Stimulated activated CD4-positive, alpha-beta T cell treated with anti-CD3 and anti-CD28 coated beads, Interleukin-4, amount 100 ng/mL, for 1 hour (primary cell): ENCODE measurements at places on chromosomes 12 and 14.

- no peak for DNase-seq
These were observed 416.0 kb downstream of the LRIG3 start for GRCh38 chr12:58504143-58504938.

DNA sequence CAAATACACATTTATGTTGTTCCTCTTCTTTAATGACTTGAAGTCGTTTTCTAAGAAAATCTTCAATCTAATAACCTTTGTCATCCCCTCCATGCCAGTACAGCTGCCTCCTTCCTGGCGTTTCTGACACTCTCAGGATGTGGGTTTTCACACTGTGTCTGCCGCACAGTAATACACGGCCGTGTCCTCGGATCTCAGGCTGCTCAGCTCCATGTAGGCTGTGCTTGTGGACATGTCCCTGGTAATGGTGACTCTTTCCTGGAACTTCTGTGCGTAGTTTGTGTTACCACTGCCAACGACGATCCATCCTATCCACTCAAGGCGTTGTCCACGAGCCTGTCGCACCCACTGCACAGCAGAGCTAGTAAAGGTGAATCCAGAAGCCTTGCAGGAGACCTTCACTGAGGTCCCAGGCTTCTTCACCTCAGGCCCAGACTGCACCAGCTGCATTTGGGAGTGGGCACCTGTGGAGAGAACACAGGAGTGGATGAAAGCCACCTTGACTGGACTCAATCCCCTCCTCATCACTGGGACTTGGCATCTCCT is 1095.9 kb downstream of the TMEM121 start:
- no peak for DNase-seq

DNA sequence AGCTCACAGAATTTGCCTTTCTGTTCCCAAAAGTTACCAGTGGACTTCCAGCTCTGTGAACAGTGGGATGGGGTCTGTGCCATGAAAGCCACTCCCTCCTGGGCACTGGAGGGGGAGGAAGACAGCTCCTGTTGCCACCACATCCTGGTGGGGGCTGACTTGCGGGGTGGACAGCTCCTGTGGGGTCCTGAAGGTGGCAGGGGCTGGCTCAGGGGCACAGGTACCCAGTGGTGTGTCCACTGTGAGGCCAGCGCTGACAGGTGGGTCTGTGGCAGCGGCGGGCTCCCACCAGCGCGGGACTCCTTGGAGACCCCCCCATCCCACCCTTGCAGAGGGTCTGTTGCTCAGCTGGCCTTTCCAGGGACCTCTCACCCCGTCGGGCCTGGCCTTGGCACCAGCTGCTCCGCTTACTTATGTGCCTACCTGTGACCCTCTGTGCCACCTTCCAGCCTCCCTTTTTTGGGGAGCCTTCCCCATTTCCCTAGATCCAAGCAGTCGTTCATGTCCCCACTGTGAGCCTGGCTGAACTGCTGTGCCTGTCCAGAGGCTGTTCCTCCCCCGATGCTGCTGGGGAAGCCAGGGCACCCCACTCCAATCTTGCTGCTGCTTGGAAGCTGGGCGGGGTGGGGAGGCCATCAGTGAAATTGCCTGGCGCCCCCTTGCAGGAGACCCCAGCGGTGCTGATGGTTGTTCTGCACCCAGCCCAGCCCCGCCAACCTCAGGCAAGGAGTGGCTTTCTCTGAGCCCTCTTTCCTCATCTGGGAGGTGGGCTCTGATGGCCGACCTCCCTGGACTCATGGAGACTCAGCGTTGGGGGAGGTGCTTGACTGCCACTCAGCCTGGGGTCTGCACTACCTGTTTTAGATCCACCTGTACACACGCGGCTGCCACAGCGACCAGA is 2.2 kb downstream of the TEDC1 start:
- DNase-seq: no peak

GRCh38 chr12:111792155-111792855 is 25.6 kb downstream of the ALDH2 start:
- no peak for DNase-seq

DNA sequence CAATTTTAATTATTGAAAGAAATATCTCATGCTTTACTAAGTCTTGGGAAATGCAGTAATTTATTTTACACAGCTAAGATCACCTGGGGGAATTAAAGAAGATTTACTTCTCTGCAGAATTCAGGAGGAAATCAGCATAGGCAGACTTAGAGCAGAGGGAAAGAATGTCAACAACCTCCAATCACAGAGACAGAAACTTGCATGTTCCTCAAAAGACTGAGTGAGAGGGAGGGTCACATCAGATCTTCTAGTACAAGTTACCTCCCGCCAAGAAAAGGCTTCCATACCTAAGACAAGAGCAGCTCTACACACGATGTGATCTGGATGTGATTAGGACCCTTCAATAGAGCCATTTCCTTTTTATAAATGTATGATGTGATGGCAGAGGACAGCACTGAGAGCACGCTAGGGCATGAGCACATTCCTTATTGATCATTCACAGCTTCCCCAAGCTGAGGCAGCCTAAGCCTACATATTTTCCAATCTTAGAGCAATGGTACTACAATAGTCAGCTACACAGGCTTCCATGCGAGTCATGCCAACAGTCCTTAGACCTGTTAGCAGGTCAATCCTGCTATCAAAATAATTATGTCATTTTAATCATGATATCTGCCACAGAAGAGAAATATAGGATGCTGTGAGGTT is 403.3 kb downstream of the ETNK1 start:
- no peak for DNase-seq

GRCh38 chr12:74539765-74540526 is 2.3 kb downstream of the ATXN7L3B start:
- no peak for DNase-seq

DNA sequence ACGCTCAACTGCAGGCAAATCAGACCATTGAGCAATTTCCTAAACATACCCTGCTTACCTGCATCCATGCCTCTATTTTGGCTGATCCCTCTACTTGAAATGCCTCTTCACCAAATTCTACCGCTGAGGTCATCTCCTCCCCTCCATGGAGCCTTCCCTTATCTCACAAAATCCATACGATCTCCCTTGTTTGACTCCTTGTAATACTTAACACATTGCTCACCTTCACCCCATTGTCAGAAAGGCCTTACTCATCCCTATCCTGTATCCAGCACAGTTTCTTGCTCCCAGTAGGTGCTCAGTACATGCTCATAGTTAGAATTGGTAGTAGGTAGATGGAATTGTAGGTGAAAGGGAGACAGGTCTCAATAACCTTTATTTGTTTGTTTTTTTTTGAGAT is 5.4 kb downstream of the DDN start:
- no peak for DNase-seq

GRCh38 chr14:78997811-78998210 is 827.6 kb downstream of the NRXN3 start:
- DNase-seq: no peak

- no peak for DNase-seq
These were observed 330.5 kb downstream of the PAWR start for GRCh38 chr12:79360286-79360685.

DNA sequence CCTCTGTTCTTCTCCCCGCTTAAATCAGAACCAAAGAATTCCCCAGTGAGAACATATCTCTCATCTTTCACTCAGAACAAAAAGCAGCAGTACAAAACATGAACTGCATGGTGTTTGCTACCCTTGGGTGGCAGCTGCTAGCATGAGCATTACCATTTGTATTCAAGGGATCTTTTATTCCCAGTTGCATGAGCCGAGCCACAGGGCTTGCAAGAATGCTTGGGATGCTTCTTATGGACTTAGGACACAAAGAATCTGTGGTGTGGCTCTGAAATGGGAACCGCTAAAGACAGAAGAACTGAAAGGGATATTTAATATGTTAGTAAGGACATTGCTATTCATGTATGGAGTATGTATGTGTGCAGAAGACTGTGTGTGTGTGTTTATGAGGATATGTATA is 190.6 kb downstream of the TMX1 start:
- no peak for DNase-seq

DNA sequence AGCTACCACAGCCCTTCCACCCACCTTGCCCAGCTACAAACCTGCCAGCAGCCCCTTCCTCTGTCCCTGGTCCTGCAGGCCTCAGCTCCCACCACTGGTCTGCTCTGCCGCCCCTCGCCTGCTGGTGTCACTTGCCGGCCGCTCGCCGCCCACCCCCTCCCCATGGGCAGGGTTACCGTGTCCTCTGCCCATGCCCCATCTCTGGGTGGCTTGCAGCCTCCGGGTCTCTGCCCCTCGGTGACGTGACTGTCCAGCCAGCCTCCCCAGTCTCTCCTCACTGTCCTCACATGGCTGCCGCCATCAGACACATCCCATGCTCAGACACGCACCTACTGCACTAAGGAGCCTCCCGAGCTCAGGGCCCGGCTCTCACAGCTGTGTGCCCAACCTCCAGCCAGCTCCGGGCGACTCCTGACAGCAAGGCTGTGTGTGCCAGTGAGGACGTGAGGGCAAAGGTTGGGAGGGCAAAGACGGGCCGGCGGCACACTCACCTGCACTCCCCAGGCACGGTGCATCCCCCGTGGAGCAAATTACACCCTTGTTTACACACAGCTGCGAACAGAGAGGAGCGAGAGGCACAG is 13.4 kb downstream of the JAG2 start:
- no peak for DNase-seq

DNA sequence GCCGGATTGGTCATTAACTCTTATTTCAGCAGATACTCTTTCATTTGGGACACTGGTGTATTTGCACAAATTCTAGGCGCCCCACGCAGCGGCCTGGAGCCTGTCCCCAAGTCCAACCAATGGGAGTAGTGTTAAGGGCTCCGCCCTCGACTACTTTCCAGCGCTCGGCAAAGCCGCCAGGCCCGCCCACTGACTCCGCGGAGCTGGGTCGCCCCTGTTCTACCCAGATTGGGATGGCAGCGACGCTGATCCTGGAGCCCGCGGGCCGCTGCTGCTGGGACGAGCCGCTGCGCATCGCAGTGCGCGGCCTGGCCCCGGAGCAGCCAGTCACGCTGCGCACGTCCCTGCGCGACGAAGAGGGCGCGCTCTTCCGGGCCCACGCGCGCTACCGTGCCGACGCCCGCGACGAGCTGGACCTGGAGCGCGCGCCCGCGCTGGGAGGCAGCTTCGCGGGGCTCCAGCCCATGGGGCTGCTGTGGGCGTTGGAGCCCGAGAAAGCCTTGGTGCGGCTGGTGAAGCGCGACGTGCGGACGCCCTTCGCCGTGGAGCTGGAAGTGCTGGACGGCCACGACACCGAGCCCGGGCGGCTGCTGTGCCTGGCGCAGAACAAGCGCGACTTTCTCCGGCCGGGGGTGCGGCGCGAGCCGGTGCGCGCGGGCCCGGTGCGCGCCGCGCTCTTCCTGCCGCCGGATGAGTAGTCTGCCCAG is at the start of gene ACOT6:
ACOT6 (plus strand) TSS at position 179 of the 707 bp plus-strand sequence; CDS start at position 234, 55 bp downstream.
- peak; percentile 65 for DNase-seq

DNA sequence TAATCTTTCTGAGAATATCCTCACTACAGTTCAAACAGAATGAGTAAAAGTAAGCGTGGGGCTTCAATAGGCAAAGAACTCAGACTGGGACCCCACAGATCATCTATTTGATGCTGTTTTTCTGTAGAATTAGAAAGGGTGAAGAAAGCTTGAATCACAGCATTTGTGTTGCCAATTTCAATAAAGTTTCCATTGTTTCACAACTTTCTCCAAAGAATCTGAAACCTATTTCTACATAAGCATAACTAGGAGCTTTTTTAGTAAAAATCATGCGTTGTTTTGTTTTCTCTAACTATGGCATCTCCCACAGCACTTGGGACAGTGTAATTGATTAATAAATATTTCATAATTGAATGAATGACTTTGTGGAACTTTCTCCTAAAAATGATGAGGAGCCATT is 16.7 kb upstream of the NEDD1 start:
- no peak for DNase-seq

DNA sequence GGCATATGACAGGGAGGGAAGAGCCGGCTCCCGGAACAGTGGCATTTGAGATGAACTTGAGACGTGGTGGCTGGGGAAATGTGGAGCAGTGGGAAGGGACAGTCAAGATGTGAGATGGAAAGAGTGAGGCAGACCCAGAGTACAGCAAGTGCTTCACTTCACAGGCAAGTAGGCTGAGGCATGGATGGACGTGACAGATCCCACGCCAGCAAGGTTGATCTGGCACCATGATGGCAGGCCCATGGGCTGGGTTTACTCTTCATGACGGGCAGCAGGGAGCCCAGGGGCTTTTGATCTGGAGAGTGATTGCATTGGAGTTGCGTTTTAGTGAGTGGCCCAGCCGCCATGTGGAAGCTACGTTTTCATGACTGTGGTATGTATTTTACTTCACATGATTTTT is 17.9 kb upstream of the EML1 start:
- DNase-seq: no peak

DNA sequence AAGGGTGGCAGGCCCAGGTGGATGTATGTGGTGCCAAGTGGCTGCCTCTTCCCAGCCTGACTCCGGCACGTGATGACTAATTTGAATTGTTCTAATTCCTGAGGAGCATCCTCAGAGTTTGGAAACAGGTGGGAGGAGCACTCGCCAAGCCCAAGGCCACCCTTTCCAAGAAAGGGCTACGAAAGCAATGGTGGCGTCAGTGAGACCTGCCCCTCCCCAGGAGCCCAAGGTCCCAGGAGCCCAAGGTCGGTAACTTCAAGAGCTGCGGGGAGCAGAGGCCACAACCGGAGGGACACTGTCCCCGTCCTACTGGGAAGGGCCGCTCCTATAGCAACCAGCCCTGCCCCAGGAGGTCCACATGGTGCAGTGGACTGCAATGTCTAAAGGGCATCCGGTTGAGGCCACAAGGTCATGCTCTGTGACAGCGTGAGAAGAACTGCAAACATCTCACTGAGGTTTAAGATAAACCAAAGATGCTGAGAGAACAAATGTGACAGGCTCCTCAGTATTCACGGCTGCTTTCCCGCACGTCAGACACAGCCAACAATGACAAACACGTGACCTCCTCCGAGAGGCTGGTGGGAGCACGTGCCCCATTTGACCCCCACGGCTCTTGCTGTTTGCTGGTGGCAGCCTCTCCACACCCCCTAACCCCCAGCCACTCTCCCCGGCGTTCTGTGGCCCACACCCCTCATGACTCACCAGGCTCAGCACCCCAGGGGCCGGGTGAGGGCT is 79.6 kb downstream of the ITPK1 start:
- DNase-seq: no peak

DNA sequence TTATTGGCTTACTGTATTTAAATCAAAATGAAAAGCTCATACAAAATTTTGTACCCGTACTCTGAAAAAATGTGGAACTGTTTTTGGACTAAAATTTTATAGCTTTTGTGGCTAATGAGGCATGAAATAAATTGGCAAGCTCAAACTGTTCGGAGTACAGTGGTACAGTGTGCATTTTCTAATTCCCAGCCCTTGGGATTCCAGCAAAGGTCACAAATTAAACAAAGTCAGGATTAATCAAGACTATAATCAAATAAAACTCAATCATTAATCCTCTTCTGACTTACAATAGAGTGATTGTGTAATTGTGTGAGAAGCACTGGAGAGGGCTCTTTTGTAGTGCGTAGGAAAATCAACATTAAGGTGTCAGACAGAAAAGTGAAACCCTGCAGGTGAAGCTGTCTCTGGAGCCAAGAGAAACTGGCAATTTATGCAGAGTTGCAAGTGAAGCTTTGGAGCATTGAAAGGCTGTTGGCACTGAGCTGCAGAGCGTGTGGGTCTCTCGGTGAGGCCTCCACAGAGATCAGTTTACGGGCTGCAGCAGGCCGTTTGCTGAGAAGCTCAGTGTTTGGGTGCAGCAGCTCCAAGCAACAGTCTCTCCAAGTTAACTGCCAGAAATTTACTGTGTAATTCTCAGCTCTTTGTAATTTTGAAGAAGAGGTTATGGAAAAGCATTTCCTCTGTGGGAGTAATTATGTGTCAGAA is 275.9 kb downstream of the FBXL14 start:
- DNase-seq: no peak

- DNase-seq: no peak
These were observed 18.4 kb downstream of the HDAC7 start for GRCh38 chr12:47801170-47801903.

- DNase-seq: no peak
These were observed 191.2 kb upstream of the GARIN2 start for GRCh38 chr14:66998013-66998412.
